ENCODE measurements at places on chromosomes 5 and 9.
A peak's percentile ranks its signal among the peaks of the same experiment; 100 is the strongest.

DNA sequence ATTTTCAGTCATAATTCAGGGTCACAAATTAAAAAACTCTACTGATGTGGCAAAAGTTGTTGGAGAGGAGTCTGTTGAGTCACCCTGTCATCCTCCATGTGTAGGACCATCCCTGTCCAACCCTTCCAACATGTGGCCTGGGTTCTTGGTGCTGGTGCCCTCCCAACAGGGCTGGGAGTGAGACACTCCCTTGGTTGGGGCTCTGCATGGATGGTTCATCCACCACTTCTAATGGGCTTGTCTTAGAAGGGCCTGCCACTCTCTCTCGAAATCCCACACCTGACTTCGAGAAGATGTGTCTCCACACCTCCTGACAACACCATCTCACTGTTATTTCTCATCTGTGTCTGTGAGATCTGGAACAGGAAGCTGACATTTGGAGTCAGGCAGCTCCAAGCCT lies 312.2 kb upstream of the IRX4 start:
- no peak for DNase-seq

- peak; percentile 75 for DNase-seq
Measured at GRCh38 chr5:109408991-109409843, 557 bp downstream of the PJA2 start.

GRCh38 chr5:17187011-17187785 lies 30.2 kb upstream of the BASP1 start:
- no peak for DNase-seq

DNA sequence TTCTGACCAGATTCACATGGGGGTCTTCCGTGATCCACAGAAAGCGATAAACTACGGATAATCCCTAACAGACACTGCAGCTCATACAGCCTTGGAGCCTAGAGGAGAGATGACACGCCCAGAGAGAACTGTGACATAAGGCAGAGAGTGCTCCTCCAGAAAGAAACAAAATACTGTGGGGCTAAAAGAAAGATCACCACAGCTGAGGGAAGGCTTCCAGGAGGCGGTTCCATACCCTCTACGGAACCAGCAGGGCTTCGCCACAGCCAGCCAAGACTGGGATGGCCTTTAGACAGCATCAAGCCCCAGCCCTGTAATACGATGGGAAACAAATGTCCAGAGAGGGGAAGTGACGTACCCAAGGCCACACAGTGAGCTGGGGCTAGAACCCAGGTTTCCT lies 19.3 kb downstream of the GPX3 start:
- DNase-seq: no peak

- no peak for DNase-seq
Measured at GRCh38 chr9:117545846-117546245, 131.0 kb upstream of the ASTN2 start.

DNA sequence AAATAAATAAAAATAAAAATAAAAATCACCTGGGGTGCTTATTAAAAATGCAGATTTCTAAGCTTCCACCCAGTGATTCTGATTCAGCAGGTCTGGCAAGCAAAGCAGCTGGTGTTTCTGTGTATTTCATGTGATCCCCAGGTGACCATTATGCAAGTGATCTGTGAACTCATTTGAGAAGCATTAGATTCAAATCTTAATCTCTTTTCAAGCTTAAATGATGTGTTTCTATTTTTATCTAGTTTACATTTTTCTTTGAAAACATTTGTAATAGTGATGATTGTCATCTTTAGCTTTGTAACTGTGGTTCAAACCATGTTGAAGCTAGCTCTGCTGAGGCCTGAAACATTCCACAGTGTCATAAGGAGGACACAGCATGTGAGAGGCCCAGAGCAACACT lies 804.8 kb upstream of the ZNF608 start:
- DNase-seq: no peak

- DNase-seq: no peak
Measured at GRCh38 chr9:85079349-85079748, 409.8 kb downstream of the NTRK2 start.

DNA sequence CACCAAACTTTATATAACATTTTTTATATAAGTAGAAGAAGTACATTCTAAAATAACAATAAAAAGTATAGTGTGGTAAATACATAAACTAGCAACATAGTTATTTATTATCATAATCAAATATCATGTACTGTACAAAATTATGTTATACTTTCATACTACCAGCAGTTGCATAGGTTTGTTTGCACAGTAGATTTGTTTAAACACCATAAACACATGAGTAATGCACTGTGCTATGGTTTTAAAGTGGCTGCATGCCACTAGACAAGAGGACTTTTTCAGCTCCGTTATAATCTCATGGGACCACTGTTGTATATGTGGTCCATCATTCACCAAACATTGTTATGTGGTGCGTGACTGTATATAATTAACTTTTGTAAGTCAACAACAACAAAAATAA lies 137.6 kb downstream of the DRD1 start:
- DNase-seq: no peak

DNA sequence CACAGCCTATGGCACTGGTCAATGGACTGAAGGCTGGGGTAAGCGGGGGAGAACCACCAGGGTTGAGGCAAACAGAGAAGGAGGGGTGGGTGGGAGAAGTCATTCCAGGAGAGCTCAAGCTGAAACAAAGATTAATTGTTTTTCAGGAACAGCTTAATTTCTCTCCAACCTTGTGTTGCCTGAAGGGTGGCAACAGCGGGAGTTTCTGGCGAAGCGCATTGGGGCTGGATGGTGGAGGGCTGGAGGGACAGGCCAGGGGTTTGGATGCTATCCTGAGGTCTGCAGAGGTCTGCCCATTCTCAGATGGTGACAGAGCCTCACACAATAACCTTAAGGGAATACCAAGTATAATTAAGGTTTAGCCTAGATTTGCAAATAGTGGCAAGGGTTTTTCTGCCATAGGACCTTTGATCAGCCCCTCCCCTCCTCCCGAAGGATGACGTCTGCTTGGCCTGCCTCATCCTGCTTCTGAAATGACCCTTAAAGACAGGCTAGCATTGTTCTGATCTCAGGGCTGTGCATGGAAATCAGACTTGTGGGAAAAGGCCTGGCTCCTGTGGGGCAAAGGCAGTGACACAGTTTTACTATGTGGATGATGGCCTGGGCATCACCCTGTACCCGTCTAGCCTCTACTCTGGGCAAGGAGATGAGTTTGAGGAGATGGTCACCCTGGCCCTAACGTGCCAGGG lies 32.7 kb downstream of the PSD2 start:
- DNase-seq: no peak

GRCh38 chr5:147303251-147303650 lies 68.4 kb downstream of the STK32A start:
- DNase-seq: no peak

GRCh38 chr9:112180387-112180881 lies 5.3 kb upstream of the SUSD1 start:
- no peak for DNase-seq

GRCh38 chr9:129962451-129962864 lies 80.5 kb downstream of the FNBP1 start:
- DNase-seq: no peak

- DNase-seq: no peak
Measured at GRCh38 chr5:120137582-120137981, 326.5 kb upstream of the PRR16 start.

GRCh38 chr9:111231801-111232580 lies 98.0 kb downstream of the OR2K2 start:
- DNase-seq: no peak

DNA sequence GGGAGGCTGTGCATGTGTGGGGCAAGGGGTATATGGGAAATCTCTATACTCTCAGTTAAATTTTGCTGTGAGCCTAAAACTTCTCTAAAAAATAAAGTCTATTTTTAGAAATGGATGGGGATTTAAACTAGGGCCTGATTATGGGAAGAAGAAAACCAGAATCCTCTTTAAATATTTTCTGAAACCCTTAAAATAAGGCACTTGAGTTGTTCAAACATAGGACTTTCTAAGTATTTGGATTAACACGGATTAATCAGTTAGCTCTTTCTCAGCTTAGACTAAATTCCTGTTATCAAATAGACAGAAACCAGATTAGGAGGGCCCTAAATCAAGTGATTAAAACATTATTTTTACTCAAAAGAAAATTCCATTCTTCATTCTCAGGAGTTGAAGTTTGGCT lies 438.4 kb downstream of the EFNA5 start:
- DNase-seq: no peak

- no peak for DNase-seq
Measured at GRCh38 chr5:133653760-133654049, 41.4 kb upstream of the FSTL4 start.

DNA sequence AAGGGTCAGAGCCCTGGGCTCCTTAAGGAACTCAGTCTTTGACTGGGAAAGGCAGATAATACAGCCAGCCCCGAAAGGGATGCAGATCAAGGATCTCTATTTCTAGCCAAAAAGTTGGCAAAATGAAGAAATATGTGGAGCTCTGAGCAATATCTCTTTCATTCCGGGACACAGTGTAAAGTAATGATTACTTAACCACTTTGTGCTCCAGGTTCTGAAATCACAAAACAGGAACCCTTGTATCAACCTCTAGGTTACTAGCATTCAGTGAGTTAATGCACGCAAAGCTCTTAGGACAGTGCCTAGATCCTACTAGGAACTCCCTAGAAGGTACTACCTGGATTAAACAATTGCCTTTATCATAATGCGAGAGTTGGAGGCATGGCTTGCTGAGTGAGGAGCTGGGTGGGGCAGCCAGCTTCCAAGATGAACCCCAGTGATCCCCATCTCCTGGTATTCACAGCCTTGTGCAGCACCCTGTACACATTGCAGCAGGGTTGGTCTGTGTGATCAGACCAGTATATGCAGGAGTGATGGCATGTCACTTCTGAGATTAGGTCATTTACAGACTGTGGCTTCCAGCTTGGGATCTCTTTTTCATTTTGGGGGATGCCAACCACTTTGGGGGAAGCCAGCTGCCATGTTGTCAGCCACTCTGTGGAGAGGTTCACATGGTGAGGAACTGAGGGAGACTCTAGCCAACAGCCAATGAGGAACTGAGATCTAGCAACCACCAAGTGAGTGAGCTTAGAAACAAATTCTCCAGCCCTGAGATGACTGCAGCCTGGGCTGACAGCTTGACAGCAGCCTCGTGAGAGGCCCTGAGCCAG lies 103.1 kb upstream of the SLC44A1 start:
- no peak for DNase-seq

DNA sequence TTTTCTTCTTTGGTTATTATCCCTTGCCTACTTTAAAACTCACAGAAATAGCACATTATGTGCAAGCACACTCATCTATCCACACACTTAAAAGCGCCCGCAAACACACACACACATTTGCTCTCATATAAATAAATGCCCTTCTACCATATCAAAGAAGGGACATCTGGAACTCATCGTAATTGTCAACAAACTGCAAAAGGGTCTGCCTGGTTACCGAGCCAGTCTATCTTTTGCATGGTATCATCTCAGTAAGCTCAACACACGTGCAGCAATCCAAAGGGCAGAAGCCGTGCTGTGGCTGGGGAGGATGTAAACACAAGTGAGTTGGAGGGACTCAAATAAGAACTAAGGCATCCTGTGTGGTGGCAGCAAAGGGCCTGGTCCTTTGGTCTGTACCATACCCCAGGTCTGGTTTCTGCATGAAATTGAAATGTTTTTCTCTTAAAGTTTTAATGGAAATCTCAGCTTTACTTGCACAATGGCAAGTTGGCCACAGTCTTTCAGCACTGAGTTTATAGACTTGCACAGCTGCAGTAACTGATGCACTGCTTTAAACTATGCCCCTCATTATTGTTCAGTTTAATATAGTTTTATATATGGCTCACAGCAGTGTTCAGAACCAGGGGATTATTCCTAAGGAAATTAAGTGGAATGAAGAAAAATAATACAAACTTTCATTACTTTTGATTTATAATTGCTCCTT lies 331.0 kb downstream of the ADAMTS6 start:
- no peak for DNase-seq

- no peak for DNase-seq
Measured at GRCh38 chr5:10634562-10634961, 70.7 kb downstream of the ANKRD33B start.

DNA sequence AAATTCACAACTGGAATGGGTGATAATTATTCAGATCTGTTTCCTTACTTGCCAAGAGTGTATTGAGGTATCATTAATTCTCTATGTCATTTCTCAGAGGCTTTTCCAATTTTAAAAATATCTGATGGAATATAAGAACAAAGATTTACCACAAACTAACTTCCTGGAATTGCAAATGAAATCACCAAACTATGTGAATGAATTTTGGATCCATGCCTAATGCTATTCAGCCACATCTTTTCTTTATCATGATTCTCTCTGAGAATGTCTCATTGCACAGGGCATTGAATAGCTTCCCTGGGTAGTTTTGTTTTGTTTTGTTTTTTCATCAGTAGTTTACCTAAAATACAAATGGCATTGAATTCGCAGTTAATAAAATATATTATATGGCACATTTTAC lies 146.9 kb upstream of the FBN2 start:
- DNase-seq: no peak

GRCh38 chr5:2511126-2511525 lies 240.4 kb downstream of the IRX2 start:
- DNase-seq: no peak

DNA sequence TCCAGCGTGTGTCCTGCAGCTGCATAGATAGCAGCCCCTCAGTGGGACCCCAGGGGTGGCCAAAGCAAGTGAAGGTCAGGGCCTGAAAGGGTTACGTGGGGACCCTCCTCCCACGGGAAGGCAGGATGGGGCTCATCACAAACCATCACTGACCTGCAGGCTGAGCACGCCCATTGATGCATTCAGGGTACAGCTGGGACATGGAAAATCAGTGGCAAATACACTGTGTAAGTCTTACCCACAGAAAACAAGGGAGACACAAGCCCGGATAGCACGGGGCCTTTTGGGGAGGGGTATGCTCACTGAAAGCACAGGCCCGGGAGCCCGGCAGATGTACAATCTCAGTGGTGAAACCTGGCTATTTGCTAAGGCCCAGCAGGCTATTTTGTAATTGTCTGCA lies 49.1 kb downstream of the SEMA4D start:
- DNase-seq: no peak

DNA sequence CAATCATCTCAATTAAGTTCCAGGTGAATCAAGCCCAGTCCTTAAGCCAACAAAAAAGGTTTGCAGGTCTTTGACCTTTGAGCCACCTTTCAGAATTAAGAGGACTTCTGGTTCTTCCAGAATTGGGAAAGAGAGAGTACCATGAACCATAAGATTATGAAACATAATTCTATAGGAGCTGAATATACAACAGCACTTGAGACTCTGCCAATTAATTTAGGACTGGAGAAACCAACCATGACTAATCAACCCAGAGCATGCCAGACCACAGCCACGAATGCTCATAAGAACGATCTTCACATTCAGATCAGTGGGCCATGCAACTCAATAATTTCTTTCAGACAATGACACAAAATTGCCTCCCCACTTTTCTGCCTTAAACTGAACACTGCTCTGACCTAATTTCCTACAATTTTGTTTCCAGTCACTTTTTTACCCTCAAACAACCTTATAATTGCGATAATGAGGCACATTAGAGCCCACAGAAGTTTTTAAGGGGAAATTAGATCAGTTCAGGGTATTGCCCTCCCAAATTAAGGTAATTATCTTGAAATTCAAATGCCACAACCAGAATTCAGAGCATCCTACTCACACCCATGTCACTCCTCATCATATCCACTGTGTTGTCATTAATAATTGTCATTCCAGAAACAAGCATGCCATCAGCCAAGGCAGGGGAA lies 213.4 kb downstream of the ATPSCKMT start:
- DNase-seq: no peak
